ENCODE measurements at places on chromosomes 4 and X.

- DNase-seq: no peak
Measured at GRCh38 chr4:16995451-16995850, 97.0 kb upstream of the LDB2 start.

DNA sequence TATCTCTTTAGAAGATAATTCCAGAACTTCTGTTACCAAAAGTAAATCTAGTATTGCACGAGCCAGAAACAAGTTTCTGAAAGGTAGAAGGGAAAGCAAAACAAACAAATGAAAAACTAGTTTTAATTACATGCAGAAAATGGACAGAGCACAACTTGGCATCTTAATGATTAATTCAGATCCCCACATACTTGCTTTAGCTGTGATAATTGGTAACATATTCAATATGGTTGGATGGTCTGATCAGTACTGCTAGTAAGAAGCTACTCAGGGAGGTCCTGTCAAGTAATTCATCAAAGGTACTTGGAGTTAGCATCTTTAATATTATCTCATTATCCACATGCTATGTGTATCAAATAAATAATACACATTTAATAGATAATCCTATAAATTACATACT is 204.3 kb downstream of the TRAM1L1 start:
- DNase-seq: no peak

GRCh38 chr4:87060957-87061356 is 126.1 kb downstream of the AFF1 start:
- no peak for DNase-seq

DNA sequence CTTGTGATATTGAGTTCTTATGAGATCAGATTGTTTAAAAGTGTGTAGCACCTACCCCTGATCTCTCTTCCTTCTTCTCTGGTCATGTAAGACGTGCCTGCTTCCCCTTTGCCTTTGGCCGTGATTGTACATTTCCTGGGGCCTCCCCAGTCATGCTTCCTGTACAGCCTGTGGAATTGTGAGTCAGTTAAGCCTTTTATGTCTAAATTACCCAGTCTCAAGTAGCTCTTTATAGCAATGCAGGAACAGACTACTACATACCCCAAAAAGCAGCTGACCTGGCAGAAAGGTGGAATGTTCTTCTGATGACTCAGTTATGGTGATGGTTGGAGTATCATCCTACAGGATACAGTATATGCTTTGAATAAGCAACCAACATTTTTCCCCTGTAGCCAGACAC is 11.4 kb upstream of the MCUB start:
- no peak for DNase-seq

DNA sequence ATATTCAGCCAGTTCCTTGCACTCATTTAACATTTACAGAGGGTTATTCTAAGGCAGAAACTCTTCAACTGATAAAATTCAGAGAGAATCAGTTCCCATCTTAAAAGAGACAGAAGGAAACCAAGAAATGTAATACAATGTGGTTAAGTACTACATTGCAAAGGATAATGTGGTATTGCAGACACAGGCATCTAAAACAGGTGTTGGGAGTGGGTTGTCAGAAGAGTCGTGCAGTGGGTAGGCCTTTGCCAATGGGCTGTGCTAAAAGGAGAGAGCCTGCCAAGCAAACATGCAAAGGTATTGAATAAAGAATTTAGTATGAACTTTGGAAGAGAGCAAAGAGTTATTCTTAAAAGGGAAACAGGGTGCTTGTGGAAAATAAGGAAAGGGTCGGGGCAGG is 1044.4 kb upstream of the DIAPH2 start:
- DNase-seq: no peak

DNA sequence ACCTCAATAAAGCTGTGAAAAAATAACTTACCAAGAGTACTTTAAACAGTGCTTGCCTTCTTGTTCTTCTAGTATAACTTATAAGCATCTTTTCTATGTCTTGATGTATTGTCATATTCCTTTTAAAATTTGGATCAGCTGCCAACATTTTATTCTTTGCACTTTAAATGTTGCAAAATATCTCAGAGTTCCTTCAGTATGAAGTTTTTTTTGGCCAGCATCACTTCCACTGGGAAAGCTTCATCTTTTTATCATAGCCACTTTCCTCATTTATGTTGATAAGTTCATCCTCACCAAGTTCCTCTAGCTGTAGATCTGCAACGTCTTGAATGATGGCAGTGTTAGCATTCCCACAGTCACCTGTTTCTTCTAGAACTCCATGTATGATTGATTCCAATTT is 24.2 kb downstream of the CXorf58 start:
- no peak for DNase-seq

- DNase-seq: no peak
Measured at GRCh38 chr4:99013884-99014523, 18.5 kb downstream of the METAP1 start.

- DNase-seq: no peak
Measured at GRCh38 chrX:71214604-71215337, 8.3 kb upstream of the GJB1 start.

GRCh38 chrX:109716431-109717028 is 16.5 kb downstream of the ACSL4 start:
- no peak for DNase-seq

DNA sequence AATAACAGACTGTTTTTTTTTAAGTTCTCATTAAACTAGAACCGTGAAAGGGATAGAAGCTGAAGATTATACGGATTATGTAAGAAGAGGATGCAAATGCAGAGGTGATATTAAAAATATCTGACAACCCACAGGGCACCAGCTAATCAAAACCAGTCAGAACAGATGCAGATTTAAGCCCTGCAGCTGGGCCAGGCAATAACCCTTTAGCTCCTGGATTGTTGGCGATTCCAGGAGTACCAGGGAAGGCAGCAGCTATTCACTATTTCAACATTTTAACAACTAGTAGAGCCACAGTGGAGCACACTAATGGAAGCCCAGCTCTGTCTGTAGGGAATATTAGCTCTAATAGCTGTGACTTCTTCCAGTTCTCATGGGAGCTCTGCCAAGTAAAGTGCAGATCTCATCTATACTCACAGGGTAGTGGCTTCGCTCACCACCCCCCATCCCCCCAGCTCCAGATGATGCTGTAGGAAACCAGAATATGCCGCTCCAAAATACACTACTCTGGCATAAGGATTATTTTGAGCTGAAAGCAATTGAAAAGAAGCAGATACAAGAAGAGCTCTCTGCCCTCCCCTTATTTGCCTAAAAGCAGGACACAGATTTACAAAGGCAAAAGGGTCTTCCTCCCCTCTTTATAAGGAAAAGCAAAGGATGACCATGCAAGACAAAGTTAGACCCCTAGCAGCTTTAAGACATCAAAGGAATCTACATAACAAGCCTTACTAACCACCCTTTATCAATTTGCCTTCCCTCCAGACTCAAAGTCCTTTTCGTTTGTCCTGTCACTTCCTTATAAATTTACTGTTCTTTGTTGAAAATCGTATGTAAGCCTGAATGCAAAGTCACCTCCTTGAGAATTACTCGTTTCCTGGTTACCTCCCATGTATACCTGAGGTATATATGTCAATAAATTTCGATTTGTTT is 13.7 kb downstream of the SCD5 start:
- no peak for DNase-seq

DNA sequence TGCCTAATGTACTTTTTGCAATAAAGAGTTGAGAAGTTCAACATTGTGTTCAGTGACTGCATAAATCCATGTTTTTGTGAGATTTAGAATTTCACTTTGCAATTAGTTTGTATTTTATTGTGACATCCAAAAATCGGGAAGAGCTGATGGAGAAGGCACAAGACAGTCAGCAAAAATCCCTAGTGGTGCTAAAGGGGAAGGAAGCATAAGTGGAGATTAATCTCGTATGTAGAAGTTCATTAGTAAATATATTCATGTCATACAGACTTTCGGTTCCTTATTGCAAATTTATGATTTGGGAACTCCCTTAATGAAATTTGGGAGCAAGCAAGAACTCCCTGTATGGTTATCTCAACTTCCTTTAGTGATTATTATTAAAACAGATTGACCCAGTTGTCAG is 57.8 kb upstream of the SLC39A8 start:
- DNase-seq: no peak

GRCh38 chr4:71009890-71010588 is 16.6 kb downstream of the DCK start:
- no peak for DNase-seq

- no peak for DNase-seq
Measured at GRCh38 chr4:115780835-115781234, 667.4 kb upstream of the NDST4 start.

- DNase-seq: no peak
Measured at GRCh38 chrX:37348971-37349220, 268 bp upstream of the PRRG1 start.

GRCh38 chrX:115632455-115632854 is 71.5 kb downstream of the PLS3 start:
- DNase-seq: no peak

DNA sequence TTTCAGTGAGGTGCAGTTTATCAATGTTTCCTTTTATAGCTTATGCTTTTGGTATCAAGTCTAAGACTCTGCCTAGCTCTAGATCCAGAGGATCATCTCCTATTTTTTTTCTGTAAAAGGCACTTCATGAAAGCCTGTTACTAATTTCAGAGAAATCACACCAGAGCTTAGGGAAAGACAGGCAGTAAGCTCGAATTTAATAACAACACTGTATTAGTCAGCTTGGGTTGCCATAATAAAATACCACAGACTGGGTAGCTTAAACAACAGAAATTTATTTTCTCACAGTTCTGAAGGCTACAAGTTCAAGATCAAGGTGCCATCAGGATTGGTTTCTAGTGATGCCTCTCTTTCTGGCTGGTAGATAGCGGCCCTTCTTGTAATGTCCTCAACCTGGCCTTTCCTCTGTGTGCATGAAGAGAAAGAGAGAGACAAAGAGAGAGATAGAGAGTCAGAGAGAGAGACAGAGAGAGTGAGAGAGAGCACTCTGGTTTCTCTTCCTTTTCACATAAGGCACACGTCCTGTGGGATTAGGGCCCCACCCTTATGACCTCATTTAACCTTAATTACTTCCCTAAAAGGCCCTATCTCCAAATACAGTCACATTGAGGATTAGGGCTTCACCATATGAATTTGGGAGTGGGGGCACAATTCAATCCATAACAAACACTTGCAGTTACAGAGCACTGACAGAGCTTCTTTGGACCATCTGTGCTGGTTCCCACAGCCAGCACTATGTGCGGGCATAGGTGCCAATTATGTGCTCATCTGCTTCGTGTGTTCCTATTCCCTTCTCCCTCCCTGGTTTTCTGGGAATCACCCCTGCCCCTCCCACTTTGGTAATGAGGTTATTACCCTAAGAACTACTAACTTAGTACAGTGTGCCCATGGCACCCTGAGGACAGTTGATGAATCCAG is 114.8 kb upstream of the MED14 start:
- no peak for DNase-seq

DNA sequence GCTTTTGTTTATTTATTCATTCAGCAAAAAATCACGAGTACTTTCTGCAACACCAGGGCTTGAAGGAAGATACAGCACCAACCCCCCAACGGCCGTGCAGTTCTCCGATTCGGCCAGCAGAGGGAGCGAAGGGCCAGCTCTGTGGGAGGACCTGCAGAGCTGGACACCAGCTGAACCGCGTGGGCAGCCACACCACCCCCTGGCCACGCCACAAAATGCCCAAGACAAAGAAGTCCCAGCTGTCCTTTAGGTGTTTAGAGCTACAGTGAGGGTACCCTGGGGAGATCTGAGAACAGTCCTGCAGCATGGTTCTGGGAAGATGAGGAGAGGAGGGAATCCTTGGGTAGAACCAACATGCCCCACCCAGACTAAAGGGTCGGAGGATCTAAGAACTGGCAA is 83.1 kb downstream of the RELL1 start:
- DNase-seq: peak; percentile 91

GRCh38 chrX:118239913-118240698 is 105.8 kb upstream of the WDR44 start:
- no peak for DNase-seq

DNA sequence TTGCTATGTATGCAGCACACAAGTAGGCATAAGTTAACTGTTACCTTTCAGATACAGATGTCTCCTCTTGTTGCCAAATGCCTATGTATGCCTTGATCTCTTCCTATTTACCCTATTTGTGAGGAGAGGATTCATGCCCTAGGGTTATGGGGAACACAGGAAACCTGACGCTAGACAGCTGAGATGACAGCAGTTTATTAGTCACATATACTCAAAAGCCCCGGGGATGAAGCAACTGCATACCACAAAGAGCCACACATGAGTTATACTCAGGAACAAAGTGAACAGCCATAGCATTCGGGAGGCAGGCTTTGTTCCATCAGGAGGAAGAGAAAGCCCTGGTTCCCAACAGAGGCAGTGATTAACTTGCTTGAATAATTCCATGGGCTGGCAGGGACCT is 1011.7 kb upstream of the PCDH7 start:
- no peak for DNase-seq

DNA sequence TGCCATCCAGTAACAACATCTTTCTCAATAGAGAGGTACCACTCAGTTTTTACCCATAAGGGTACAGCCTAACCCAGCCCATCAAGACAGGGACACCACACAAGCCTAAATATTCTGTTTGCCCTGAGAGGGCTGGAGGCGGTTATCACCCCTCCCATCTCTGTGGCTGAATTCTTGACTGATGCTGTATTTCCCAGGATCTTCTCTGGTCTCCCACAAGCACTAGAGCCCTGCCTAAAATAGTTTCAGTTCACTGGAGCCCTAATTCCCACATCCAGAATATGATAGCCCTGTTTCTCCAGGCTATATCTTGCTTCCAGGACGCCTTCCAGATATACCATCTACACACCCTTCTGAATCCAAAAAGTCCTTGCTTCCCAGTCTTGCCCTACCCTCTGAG is 91.6 kb upstream of the NMU start:
- DNase-seq: no peak

DNA sequence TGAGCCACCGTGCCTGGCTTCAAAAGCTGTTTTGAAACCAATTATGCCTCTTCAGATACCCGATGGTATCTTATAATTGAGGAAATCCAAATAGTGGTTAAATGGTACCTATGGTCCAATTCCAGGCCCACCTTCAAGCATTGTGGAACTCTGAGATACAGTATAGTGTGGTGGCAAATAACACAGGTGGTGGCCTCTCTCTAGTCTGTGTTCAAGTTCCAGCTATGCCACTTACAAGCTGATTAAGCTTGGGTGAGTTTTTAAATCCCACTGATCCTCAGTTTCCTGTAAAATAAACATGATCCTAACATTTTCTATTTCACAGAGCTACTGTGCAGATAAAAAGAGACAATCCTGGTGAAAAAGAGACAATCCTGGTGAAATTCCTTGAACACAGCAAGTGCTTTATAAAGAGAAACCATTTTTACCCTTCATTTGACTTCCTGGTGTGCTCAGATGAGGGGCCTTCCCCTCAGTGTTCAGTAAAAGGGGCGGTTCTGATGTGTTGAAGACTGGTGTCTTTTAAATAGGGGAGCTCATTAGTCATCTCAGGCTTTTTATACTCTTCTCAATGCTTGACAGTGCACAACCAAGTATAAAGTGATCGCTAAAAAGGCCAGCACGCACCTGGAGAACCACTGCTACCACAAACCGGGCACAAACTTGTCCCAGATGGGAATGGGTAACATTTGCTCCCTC is 30.8 kb upstream of the CD40LG start:
- no peak for DNase-seq
